ENCODE measurements at places on chromosomes 16 and 17. TPM values are rescaled to one million over a fixed set of nuclear protein-coding genes. Genes with fewer than 3 reads are reported as not detected.
A peak's percentile ranks its signal among the peaks of the same experiment; 100 is the strongest.

The KRTAP4-1 gene
- total RNA-seq, result not detected

The CETP gene
- not detected for total RNA-seq

- H3K4me1 ChIP-seq, result peaks cover 7% of the 10 kb centered on the region
- H3K27me3 ChIP-seq, result no peaks in the 10 kb centered on the region
- no peak for DNase-seq
- no peak overlapping the region for H3K4me3 ChIP-seq
- no peak overlapping the region for H3K27ac ChIP-seq
Observed at GRCh38 chr17:28147017-28147416, 104.5 kb downstream of the NLK start.

DNA sequence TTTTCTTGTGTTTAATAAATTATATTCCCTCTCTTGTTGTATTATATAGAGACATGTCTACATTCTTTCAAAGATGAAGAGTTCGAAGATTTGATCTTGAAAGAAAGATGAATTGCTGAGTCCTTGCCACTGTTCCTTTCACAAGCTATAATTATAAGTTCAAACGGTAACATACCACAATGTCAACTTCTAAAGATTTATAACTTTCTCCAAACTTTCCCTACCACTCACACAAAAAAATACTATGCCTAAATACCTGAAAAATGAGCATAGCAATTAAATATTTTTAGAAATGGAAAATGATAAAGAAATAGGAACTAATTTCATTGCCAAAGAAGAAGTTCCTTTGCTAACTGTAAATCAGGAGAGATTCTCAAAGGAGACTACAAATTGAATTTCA is 50.6 kb downstream of the BRIP1 start:
- peaks cover 9% of the 10 kb centered on the region for H3K4me1 ChIP-seq
- H3K4me3 ChIP-seq, result no peak overlapping the region

The ARL5C gene
- total RNA-seq, result not detected

DNA sequence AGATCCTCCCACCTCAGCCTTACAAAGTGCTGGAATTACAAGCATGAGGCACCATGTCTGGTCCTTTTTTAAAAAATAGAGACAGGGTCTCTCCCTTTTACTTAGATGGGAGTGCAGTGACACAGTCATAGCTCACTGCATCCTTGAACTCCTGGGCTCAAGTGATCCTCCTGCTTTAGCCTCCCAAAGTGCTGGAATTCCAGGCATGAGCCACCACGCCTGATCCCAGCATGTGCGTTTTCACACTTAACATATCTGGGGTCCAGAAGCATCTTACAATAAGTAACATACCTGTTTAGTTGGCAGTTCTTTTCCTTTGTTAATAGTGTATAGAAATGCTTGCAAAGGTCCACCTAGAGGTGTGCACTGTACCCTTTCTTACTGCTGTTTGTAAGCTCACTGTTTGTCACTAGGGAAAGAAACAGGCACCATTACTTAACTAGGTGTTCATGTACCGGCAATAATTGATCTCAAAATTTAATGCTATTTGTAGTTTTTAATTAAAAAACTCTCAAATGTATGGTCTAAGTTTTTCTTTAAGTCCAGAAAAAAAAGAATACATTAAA is 221.7 kb downstream of the RPTOR start:
- H3K4me1 ChIP-seq, result peaks cover 8% of the 10 kb centered on the region
- H3K27me3 ChIP-seq, result no peaks in the 10 kb centered on the region
- no peaks in the 10 kb centered on the region for H3K36me3 ChIP-seq

The CXCL16 gene
- total RNA-seq, result 3.2 TPM

The SREBF1 gene
- 76.7 TPM for total RNA-seq

DNA sequence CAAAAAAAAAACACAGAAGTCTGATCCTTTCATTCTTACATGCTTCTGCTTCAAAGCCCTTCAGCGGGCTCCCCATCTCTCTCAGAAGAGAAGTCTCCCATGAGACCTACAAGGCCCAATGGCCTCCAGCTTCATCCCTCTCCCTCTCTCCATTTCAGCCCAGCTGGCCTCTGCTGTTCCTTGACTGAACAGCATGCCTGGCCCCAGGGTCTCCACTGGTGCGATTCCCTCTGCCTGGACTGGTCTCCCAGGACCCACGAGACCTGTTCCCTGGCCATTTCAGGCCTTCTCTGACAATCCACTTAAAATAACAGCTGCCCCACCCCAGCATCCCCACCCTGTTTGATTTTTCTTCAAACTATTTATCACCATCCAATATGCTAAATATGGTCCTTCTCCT is 91.2 kb downstream of the AIPL1 start:
- H3K4me3 ChIP-seq, result no peak overlapping the region
- H3K27me3 ChIP-seq, result no peaks in the 10 kb centered on the region
- no peaks in the 10 kb centered on the region for H3K4me1 ChIP-seq
- no peaks in the 10 kb centered on the region for H3K36me3 ChIP-seq

The TERB1 gene
- total RNA-seq, result not detected

The BCL6B gene
- total RNA-seq, result 11.4 TPM

DNA sequence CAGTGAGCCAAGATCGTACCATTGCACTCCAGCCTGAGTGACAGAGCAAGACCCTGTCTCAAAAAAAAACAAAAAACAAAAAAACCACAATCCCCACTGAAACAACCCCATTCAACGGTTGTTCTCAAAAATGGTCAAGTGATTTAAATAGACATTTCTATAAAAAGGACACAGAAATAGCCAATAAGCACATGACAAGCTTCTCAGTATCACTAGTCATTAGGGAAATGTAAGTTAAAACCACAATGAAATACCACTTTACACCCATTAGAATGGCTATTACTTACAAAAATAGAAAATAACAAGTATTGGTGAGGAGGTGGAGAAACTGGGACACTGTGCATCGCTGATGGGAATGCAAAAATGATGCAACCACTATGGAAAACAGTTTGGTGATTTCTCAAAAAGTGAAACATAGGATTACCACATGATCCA is 26.6 kb upstream of the MYLK3 start:
- DNase-seq, result no peak
- no peaks in the 10 kb centered on the region for H3K4me1 ChIP-seq
- no peak overlapping the region for H3K4me3 ChIP-seq
- no peaks in the 10 kb centered on the region for H3K36me3 ChIP-seq
- H3K27ac ChIP-seq, result no peak overlapping the region

The NOG gene
- 1.1 TPM for total RNA-seq

The FBXW10 gene
- not detected for total RNA-seq

DNA sequence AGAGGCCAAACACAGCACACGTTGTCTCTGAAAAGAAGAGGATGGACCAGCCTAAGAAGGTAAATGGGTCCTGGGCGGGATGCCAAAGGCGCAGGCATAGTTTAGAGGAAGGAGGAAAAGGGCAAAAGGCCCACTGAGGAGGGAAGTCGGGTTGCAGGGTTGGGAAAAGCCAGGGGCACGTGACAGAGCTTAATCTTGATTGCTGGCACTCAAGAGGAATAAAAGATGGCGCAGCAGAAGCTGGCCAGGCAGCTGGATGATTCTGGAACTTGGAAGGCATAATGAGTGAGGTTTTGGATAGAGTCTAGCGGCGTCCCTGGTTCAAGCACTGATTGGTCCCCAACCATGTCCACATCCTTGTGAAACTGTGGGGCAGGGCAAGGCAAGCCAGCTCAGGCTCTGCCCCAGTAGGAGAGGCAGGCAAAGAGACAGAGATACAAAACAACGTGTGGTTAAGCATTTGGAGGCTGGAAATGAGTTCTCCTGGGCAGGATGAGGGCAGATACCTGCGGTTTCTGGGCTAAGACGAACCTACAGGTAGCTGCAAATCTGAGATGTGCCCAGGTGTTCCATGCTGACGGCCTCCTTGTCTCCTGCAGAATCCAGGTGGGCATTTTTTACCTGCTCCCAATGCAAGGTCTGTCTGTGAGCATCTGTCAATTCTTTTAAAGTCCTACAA is 52.7 kb upstream of the CIBAR2 start:
- H3K4me1 ChIP-seq, result peaks cover 28% of the 10 kb centered on the region
- DNase-seq, result no peak

- H3K4me3 ChIP-seq, result no peak overlapping the region
- H3K27me3 ChIP-seq, result no peaks in the 10 kb centered on the region
- no peak overlapping the region for H3K27ac ChIP-seq
- H3K4me1 ChIP-seq, result peaks cover 18% of the 10 kb centered on the region
Observed at GRCh38 chr17:59616253-59616920, 3.3 kb upstream of the CLTC start.

The RAB26 gene
- 7.3 TPM for total RNA-seq

GRCh38 chr17:4249452-4250029 is 14.2 kb downstream of the ANKFY1 start:
- DNase-seq, result no peak
- peak overlapping the region; percentile 55 for H3K27ac ChIP-seq
- no peak overlapping the region for H3K4me3 ChIP-seq

DNA sequence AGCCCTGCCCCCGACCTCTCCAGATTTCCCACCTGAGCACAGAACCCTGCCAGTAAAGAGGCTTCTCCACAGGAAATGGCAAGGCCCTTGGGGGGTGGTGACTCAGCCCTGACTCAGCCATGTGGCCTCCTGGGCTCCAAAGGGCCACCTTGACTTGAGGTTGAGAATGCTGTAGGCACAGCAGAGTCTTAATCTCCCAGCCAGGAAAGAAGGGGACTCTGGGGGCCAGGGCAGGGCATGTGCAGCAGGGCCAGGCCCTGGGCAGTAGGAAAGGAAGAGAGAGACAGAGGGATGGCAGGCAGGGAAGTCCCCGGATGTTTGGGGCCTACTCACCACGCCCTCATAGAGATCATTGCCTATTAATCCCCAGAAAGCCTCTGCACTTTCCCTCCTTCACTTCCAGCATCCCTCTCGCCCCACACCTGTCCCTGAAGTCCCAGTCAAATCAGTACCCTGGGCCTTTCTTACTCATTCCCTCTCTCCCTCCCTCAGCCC is 4.8 kb upstream of the ITGA3 start:
- no peaks in the 10 kb centered on the region for H3K36me3 ChIP-seq
- H3K27me3 ChIP-seq, result peaks cover 10% of the 10 kb centered on the region
- H3K4me3 ChIP-seq, result no peak overlapping the region
- H3K4me1 ChIP-seq, result peaks cover 56% of the 10 kb centered on the region
- no peak for DNase-seq

- peak; percentile 22 for DNase-seq
- H3K4me1 ChIP-seq, result peaks cover 20% of the 10 kb centered on the region
- H3K27ac ChIP-seq, result no peak overlapping the region
- peaks cover 97% of the 10 kb centered on the region for H3K27me3 ChIP-seq
- H3K36me3 ChIP-seq, result no peaks in the 10 kb centered on the region
Observed at GRCh38 chr17:15261802-15262290, 3.3 kb downstream of the PMP22 start.

- no peaks in the 10 kb centered on the region for H3K27me3 ChIP-seq
- DNase-seq, result no peak
- H3K4me1 ChIP-seq, result peaks cover 14% of the 10 kb centered on the region
- no peaks in the 10 kb centered on the region for H3K36me3 ChIP-seq
- no peak overlapping the region for H3K4me3 ChIP-seq
- no peak overlapping the region for H3K27ac ChIP-seq
Observed at GRCh38 chr16:78832100-78832499, 732.6 kb downstream of the WWOX start.

The KRTAP17-1 gene
- not detected for total RNA-seq

DNA sequence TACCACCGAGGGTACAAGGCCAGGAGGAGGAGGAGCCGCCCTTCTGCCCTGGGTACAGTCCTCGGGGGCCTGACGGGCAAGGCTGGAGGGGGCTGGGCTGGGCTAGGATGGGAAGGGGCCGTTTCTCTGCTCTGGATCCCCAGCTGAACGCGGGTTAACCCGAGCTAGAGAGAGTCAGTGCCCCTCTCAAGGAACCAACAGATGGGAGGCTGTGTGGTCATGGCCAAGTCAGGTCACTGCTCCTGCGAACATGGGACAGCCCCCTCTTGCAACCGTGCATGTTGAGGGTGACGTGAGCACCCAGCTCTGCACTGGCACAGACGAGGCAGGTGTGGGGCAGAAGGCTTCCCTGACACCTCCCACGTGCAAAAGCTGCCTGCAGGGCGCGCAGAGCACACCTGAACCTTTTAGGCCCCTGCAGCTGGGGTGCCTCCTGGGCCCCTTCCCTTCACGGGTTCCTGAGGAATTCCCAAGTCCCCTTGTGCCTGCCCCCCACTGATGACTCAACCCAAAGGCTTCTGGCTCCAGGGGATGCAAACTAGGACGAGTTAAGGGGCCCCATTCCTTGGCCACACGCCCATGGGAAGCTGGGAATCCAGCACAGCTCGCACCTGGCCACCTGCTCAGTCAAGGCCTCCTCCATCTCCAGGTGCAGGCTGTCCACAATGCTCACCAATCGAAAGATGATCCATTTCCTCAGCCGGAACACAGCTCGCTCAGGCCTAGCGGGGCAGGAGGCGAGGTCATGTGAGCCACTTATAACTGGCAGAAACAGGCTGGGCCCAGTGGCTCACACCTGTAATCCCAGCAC is 6.3 kb downstream of the MYBBP1A start:
- H3K4me3 ChIP-seq, result no peak overlapping the region
- H3K4me1 ChIP-seq, result peaks cover 7% of the 10 kb centered on the region
- H3K27me3 ChIP-seq, result no peaks in the 10 kb centered on the region
- H3K27ac ChIP-seq, result no peak overlapping the region
- no peak for DNase-seq

The ADAD2 gene
- 1.6 TPM for total RNA-seq
